Stimulated activated CD8-positive, alpha-beta memory T cell treated with anti-CD3 and anti-CD28 coated beads, Interleukin-4, amount 100 ng/mL, for 4 hours (primary cell): ENCODE measurements at places on chromosomes 7 and 10.

GRCh38 chr10:5805711-5806110 is 7.5 kb downstream of the GDI2 start:
- DNase-seq: no peak

GRCh38 chr10:129199826-129200225 is 267.2 kb upstream of the MGMT start:
- DNase-seq: no peak

GRCh38 chr7:76196786-76197185 is 4.9 kb upstream of the SRRM3 start:
- no peak for DNase-seq

- DNase-seq: no peak
Observed at GRCh38 chr7:142739923-142740492, 9.3 kb upstream of the PRSS1 start.

- DNase-seq: no peak
Observed at GRCh38 chr10:62583876-62584615, 209.9 kb downstream of the ZNF365 start.

DNA sequence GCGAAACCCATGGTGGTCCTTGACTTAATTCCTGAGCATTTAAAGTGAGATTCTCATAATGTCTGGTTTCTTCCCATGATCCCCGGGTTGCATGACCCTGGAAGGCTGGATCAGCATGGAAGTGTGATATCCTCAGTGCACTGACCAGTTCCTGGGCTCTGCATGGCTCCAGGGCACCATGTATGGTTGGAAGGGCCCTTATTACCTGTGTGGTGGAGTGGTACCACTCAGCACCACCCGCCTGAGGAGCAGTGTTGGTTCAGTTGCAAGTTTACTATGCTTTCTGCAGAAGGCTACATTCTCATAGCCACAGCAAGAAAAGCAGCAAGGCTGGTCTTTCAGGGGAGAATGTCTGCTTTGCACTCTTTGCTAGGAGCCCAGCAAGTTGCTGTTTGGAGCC is 325.7 kb upstream of the MKI67 start:
- no peak for DNase-seq

- no peak for DNase-seq
Observed at GRCh38 chr7:158646766-158647474, 57.7 kb downstream of the NCAPG2 start.

DNA sequence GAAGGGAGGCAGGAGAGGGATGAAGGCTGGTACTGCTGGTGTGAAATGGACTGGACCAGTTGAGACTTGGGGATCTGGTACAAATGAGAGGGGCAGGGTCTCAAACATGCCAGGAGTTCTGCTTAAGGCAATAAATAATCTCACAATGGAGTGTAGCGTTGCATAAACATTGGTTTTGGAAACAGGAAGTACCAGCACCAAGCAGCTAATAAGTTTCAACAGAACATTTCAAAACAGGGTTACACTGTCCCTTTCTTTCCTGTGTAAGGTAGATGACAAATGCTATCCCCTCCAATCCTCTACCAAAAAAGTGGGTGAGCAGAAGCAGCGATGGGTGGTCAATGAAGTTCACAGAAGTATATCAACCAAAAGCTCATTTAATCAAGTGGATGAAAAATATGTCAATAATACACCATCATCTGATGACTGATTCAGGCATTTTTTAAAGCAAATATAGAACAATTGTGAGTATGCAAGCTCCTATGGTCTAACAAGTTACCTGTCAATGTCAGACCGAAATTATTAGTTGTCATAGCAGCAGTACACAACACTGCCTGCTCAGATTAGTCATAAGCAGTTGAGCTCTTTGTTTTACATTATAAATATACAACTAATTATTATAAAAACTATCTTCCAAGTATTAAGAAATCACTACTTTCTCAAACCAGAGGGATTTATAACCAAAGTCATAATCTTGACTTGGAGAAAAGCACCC is 220.0 kb downstream of the FAM107B start:
- no peak for DNase-seq

DNA sequence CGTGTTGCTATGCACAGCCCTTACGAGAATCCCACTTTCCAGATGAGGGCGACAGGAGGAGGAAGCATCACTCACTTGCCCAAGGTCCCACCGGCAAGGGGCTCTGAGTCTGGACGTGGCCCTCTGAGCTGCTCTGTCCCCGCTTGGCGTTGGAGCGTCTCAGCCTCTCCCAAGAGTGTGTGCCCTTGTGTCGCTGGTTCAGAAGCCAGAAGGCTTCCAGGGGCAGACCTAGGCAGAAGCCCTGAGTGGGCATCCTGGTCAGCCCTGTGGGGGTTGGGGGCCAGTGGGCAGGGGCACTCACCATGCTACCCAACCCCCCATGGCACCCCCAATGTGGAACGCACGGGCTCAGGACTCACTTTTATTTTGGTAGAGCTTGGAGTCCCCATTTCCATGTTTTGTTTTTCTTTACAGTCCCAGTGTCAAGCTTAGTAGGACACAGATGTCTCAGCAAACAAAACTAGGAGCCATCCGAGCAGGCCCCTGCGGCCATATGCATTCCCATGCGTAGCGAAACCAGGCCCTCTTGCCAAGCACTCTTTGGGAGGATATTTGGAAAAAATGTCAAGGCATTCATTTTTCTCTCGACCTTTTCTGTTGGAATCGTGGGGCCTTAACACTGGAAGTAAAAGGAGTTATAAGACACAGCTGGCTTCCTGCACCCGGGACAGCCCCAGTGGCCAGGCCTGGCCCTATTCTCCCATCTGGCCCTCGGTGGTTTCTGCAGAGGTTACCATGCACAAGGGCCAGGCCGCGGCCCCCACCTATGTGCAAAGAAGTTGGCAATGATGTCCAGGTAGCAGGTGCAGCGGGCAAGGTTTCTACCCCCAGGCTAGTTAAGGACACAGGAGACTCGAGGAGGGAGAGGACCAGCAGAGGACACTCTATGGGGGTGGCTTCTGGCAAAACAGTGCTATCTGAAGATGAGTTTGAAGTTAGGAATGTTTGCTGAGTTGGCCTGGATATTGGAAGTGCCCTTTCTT is 97.0 kb downstream of the LHPP start:
- no peak for DNase-seq

GRCh38 chr7:37149773-37150124 is 298.9 kb downstream of the ELMO1 start:
- no peak for DNase-seq

DNA sequence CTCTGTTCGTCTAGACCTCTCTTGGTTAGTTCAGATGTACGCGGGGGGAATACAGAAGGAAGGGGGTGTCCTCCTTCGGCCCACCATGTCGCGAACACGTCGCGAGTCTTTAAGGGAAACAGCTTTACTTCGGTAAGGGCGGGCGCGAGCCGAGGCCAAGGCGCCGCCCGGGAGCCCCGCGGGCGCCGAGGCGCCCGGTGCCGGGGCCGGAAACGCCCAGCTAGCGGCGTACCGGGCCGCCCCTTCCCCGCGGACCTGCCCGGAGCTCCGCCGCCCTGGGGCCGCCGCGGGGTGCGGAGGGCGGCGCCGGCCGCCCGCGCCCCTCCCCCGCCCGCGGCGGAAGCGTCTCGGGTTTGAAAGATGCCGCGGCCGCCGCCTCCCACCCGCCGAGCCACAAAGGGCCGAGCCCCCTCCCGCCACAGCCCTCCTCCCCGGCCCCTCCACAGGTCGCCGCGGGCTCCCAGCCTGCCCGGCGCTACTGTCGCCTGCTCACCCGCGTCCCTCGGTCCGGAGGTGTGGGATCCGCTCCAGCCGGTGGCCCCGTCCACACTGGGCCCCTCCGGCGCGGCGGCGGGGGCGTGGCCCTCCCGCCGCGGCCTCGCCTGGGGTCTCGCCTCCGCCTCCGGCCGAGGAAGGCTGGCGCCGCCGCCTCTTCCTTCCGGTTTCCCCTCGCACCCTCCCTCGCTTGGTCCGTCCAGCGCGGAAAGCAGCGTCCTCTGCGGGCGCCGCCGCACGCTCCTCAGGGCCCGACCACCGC is at the start of gene KBTBD2:
Gene KBTBD2 (minus strand): TSS at position 718 of the 757 bp plus-strand sequence. CDS start 12,156 bp downstream, outside the sequence.
- DNase-seq: peak; percentile 72

DNA sequence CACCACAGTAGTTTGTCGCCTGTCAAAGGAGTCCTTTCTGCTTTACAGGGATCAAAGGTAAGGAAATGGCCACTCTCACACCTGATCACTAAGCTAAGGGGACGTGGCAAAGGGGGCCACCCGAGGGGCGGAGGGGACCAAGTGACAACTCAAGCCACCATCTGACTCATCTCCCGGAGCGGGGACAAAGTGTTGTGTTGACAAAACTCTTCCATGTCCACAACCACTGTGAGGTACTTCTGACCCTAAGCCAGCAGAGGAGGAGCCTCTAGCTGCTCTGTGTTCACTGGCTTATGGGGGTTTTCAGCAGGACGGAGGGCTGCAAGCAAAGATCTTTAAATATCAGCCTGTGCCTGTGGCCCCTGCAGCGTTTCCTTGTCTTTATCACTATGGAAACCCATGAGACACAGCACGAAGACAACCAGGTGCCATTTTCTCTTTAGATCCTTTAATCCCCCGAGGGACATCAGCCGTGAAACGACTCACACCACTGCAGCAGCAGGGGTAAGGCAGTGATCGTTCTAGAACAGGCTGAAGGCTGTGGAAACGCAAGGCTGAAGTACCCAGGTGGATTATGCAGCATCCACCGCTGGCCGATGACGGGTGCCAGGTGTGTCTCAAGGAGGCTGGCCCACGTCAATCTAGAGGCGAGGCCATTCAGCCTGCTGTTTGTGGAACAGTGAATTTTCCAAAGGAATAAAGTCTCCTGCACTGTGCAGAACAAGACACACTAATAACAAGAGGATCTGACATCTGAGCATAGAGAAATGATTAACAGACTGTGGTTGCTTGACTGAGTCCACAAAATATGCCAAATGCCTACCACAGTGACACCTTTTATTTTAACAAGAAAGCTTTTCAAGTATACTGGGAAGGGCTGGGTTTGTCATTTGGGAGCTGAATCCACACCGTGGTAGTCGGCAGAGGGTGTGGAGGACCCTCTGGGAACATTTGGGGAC is 26.6 kb upstream of the DDC start:
- DNase-seq: no peak

- no peak for DNase-seq
Observed at GRCh38 chr10:114708717-114709335, 50.8 kb upstream of the ABLIM1 start.

GRCh38 chr7:34488766-34489165 is 169.3 kb upstream of the NPSR1 start:
- DNase-seq: no peak

DNA sequence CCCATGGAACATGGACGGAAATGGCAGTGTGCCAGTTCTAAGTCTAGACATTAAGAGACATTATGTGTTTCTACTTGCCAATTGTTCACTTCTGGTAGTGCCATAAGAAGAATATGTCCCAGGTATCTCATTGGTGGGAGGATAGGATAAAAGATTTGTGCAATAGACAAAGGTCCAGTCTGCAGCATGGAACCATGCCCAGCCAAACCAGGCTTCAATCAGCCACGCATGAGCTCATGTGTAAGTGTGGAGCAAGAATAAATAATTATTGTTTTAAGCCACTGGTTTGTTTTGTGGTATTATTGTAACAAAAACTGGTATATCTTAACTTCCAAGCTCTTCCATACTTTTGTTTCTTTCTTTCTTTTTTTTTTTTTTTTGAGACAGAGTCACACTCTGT is 153.6 kb upstream of the CTTNBP2 start:
- DNase-seq: no peak

DNA sequence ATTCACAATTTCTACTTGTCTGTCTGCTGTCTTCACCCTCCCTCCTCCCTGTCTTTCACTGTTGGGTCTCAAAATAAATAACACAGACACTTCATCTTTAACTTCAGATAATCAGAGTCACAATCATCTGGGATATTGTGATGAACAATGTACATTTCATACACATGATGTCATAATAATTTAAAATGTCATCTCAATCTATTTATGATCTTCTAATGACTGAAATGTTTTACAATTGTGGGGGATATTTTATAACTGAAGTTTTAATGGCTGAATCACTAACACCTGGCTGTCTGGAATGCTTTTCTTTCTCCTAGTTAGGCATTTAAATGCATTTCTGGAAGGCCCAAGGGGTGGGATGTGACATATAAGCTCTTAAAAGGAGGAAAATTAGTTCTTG is 859.8 kb downstream of the LRMDA start:
- DNase-seq: no peak

DNA sequence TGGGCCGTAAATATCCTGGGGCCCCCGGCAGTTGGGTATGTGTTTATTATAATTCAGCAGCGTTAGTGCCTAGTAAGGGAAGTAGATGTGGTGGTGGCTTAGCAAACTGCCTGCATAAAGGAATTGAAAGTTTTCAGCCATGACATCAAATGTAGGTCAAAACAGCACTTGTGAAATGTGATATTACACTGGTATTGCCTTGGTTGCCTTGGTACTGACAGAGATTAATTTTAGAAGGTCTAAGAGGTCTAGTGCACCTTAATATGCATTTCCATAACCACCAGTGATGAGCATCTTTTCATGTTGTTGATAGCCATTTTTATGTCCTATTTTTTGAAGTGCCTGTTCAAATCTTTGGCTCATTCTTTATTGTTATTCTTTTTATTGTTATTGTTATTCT is 50.1 kb downstream of the VWC2 start:
- DNase-seq: no peak

GRCh38 chr7:77456696-77457095 is 40.5 kb upstream of the GSAP start:
- DNase-seq: no peak

DNA sequence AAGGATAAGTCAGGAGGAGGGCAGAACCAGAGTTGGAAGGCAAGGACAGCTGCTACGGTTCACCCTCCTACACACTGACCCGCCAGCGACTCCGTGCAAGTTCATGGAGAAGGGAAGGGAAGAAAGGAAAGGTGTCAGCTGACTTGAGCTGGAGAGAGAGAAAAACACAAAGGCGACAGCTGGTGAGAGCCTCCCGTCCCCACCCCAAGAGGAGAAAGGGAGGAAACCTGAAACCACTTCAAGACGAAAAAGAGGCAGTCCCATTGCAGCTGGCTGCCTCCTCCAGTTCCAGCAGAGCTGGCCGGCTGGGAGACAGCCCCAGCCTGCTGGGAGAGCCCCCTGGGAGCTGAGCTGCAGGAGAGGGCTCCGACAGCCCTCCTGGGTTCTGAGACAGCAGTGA is 75.2 kb downstream of the PARD3 start:
- no peak for DNase-seq

GRCh38 chr7:109179601-109180000 is 609.9 kb downstream of the DNAJB9 start:
- DNase-seq: no peak

GRCh38 chr7:124202546-124202945 is 169.7 kb upstream of the TMEM229A start:
- DNase-seq: no peak

GRCh38 chr7:3588341-3588740 is 287.3 kb downstream of the SDK1 start:
- DNase-seq: no peak

- DNase-seq: no peak
Observed at GRCh38 chr10:78771808-78772455, 296.8 kb upstream of the ZMIZ1 start.

- no peak for DNase-seq
Observed at GRCh38 chr7:138982204-138982623, 1.0 kb upstream of the KIAA1549 start.

DNA sequence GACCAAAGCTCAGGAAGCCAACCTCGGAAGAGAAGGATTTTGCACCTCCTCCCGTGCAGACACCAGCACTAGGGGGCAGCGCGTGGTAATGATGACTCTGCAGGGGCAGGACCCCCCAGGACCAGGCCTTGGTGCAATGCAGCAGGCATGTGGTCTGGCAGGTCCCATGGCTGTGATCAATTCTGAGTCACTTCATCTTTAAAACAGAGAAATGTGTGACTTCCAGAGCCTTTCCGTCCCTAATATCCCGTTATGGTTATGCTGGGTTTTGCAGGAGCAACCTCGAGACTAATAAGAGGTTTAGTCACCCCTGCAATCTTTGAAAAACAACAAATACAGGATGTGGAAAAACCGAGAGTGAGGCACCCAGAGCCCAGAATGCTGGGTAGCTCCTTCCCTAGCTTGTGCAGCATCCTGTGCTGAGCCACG is 30.2 kb upstream of the GJD4 start:
- DNase-seq: no peak
